ENCODE measurements at places on chromosomes 1 and 21.

GRCh38 chr1:22320587-22321344, 130.9 kb upstream of the ZBTB40 start:
- no peak overlapping the region for H3K4me3 ChIP-seq
- no peak for DNase-seq
- no peaks in the 10 kb centered on the region for H3K27me3 ChIP-seq
- H3K27ac ChIP-seq, result peak overlapping the region; percentile 50

- H3K27me3 ChIP-seq, result no peaks in the 10 kb centered on the region
- no peak overlapping the region for H3K27ac ChIP-seq
- no peaks in the 10 kb centered on the region for H3K36me3 ChIP-seq
- H3K4me1 ChIP-seq, result peaks cover 3% of the 10 kb centered on the region
- no peak for DNase-seq
- no peak overlapping the region for H3K4me3 ChIP-seq
These were observed 54.7 kb upstream of the MAN1A2 start for GRCh38 chr1:117312453-117313138.

- DNase-seq, result no peak
- no peaks in the 10 kb centered on the region for H3K36me3 ChIP-seq
- no peak overlapping the region for H3K4me3 ChIP-seq
- H3K27ac ChIP-seq, result no peak overlapping the region
- no peaks in the 10 kb centered on the region for H3K4me1 ChIP-seq
These were observed 54.6 kb upstream of the NCAM2 start for GRCh38 chr21:20943561-20943997.

- no peak for DNase-seq
- H3K4me3 ChIP-seq, result no peak overlapping the region
- no peaks in the 10 kb centered on the region for H3K36me3 ChIP-seq
- H3K27ac ChIP-seq, result no peak overlapping the region
These were observed 38.0 kb downstream of the ERG start for GRCh38 chr21:38460171-38460742.

- peaks cover 5% of the 10 kb centered on the region for H3K4me1 ChIP-seq
- H3K27ac ChIP-seq, result no peak overlapping the region
- H3K27me3 ChIP-seq, result peaks cover 25% of the 10 kb centered on the region
- peak overlapping the region; percentile 86 for H3K4me3 ChIP-seq
These were observed 535 bp upstream of the DISC1 start for GRCh38 chr1:231625975-231626534.
